Cardiac fibroblast (primary cell): ENCODE measurements at places on chromosomes 3 and 15.

- DNase-seq, result no peak
Measured at GRCh38 chr3:178850450-178851190, 221.0 kb downstream of the ZMAT3 start.

GRCh38 chr15:25989327-25989726 lies 126.2 kb upstream of the ATP10A start:
- DNase-seq, result no peak

DNA sequence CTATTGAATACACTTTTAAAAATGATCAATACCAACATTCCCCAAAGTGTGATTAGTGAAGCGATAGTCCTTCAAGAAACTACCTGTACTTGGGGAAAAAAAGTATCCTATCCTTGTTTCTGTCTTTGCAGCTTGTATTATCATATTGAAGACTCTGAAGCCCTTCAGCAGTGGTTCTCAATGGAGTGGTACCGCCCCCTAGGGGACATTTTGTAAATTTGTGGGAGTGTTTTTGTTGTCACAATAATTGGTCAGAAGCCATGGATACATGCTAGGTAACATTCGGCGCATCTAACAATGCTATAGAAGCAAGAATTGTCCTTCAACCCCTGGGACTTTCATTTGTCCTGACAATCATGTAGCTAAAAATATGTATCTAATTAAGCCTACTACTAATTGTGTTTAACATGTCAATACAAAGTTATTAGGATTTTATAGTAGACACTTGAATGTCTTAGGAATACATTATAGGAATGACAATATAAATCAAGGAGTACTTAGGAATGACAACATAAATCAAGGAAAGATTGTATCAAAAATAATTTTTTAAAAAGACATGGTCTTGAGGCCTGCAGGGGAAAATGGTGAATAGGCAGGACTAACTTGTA lies 53.7 kb downstream of the NMD3 start:
- peak; percentile 78 for DNase-seq

DNA sequence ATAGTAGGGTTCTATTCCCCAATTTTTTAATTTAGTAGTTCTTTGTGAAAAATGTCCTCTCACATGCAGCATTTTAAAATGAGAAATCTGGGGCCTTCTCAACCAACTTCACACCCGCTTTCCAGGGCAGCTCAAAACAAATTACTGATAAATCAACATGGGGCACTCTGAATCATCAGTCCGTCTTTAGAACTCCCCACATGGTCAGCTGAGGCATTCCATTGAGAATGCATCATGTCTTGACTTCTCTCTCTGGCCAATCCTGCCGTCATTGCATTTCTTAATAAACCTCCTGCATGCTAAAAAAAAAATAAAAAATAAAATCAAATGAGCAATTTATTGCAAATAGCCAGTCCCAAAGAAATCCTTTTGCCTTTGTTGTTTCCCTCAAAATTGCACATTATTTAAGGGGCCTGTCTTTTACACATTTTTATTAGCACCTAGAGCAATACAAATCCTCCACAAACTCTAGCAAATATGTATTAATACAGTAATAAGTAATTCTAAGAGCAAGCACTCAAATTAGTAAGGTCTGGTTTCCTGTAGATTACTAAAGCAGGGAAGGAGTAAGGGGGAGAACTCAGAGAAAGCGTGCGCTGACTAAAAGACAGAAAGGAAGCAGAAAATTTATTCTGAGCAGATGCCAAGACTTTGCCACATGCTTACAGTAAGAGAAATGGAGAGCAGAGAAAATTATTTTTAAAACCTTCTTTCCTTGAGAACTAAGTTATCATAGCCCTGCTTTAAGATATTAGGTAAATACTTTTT lies 175.7 kb downstream of the TNIK start:
- peak; percentile 93 for DNase-seq

- DNase-seq, result peak; percentile 17
Measured at GRCh38 chr3:38139191-38139590, 730 bp downstream of the MYD88 start.

DNA sequence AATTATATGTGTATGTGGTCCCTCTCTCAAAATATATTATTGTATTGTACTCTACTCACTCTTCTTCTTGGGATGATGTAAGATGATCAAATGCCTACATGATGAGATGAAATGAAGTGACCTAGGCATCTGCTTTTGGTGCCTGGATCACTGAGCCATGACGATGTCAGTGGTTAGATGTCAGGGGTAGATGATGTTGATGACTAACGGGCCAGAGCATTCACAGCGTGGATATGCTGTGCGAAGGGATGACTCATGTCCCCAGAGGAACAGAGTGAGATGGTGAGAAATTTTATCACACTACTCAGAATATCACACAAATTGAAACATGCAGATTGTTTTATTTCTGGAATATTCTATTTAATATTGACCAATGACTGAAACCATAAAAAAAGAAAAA lies 233.9 kb upstream of the CADM2 start:
- DNase-seq, result peak; percentile 13

- DNase-seq, result peak; percentile 87
Measured at GRCh38 chr15:57861034-57861638, 154.6 kb downstream of the POLR2M start.

DNA sequence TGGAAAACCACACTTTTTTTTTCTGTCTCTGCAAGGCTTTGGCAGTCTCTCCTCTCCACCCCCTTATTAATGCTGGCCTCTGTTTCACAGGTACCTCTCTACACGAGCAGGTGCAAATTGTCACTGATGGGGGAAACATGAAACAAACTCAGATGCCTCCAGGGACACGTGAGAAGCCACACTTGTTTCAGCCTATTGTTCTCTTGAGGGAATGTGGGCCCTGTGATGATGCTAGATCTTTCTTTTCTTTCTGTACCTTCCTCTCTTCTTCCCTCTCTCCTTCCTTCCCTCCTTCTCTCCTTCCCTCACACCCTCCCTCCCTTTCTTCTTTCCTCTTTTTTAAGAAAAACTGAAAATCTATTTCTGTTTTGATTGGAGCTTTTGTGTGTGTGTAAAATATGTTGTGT lies 5.7 kb upstream of the BLM start:
- no peak for DNase-seq

DNA sequence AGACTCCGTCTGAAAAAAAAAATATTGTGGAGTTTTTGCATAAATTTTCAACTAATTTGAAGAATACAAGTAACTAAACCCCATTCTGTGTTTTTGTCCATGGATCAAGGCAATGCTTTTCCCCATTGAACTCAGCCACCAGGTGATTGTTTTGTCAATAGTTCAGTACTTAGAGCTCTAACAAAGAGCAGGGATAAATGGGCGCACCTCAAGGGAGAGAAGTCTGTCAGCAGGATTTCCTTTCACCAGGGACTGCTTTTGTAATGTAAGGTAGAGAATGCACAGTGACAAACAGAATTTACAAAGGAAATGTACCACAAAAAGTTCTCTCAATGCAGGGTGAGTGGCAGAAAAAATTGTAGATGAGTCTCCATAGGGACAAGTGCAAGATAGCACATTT lies 10.8 kb upstream of the ATP13A5 start:
- DNase-seq, result no peak

- DNase-seq, result peak; percentile 34
Measured at GRCh38 chr15:74252291-74252690, 16.2 kb downstream of the CCDC33 start.
